ENCODE measurements at places on chromosomes 7 and 10.

DNA sequence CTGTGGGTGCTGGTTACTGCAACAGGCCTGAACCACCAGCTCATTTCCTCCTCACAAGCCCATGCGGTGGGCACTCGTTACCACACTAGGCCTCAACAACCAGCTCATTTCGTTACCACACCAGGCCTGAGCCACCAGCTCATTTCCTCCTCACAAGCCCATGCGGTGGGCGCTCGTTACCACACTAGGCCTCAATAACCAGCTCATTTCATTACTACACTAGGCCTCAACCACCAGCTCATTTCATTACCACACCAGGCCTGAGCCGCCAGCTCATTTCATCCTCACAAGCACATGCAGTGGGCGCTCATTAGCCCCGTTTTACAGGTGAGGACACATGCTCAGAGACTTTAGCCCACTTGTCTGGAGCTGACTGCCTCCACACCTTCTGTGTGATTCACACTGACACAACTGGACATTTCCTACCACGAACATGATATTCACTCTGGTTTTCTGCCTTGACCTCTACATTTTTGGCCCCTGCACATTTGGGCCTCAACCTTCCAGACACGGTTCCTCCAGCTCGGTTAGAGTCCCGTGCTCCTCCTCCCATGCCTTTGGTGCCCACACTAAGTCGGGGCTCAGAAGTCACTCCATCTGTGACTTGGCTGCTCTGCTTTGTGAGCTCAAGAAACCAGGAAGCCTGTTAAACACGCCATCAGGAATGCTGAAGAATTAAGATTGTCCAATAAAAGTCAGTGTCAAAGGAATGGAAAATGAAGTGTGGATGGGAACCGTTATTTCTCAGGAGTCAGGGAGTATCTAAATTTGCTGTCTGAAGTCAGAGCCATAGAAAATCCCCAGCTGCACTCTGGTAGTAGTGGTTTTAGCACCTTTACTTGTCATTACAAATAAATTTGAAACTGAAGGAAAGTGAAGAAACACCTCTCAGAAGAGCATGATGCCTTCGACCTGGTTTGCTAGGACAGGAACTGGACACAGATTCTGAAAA is 55.8 kb upstream of the LANCL2 start:
- no peak for DNase-seq

GRCh38 chr7:26369593-26369992 is 77.9 kb downstream of the SNX10 start:
- peak; percentile 49 for DNase-seq

- no peak for DNase-seq
These were observed 235.7 kb downstream of the AUTS2 start for GRCh38 chr7:69833964-69834363.

DNA sequence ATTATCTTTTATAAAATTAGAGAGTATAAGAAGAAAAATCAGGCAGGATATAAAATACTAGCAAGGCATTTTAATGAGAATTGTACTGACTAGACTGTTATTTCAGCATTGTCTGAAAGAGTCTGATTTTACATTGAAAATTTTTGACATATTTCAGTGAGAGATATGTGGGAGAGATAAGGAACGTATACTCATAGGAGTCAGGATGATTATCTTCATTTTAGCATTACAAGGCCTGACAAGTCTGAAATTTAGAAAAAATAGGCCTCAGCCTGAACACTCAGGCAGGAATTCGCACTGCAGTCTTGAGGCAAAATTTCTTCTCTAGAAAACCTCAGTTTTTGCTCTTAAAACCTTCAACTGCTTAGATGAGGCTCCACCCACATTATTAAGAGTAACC is 386.0 kb downstream of the HGF start:
- DNase-seq, result no peak

DNA sequence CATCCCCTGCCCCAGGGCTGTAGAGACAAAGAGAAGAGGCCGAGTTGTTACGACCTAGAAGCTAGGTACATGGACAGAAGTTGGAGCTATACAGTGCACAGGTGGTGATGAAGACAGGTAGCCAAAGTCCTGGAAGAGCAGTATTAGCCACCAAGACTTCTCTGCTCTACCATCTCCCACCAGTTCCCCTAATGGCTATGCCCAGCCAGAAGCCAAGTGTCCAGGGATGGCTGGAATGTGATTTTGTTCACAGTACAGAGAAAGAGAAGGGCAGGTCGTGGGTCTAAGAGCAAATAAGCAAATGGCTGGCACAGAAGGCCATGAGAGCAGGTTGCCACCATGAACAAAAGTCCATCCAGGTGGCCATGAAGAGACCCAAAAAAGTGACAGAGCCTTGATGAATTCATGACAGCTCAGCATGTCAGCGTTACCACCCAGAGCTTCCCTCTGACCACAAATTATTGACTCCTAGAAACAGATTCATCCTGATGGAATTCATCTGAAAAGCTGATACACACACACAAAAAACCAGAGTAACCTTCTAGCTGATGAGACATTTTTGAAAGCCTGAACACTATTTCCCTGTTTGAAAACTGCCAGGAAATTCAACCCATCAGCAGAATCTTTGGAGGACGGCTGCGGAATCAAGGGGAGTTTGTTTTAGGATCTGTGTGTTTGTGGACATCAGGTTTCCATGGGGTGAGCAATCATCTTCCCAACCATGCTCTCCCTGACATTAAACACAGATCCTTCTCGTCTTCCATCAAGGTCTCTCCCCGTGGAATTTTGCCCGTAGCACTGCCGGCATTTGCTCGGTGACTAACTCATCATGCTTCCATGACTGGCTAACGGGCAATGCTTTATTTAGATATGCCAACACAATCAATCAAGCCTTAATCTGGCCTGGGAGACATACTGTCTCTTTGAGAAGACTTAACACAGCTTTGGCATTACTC is 906.7 kb upstream of the AUTS2 start:
- no peak for DNase-seq

- DNase-seq, result no peak
These were observed 227.6 kb downstream of the HPSE2 start for GRCh38 chr10:99008054-99008453.

GRCh38 chr7:20241194-20241910 is 24.2 kb upstream of the MACC1 start:
- no peak for DNase-seq

DNA sequence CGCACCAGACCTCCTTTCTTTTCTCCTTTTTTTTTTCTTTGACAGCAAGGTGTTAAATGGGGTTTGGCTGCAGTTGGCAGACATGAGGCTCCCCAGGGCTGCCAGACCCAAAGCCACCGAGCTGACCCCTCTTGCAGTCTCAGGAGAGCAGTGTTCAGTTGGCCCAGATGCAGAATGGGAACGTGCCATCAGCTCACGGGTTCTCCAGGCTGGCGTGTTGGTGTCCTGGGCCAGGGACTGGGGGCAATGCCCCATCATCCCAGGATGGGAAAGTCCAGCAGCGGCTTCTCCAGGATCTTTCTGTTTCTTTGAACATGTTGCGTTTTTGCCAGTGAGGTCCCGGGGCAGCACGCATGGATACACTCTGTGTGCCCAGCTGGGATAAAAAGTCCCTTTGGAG is 114.6 kb upstream of the KCTD7 start:
- DNase-seq, result no peak

Measured in HuH-7.5 (cell line).